ENCODE measurements at places on chromosomes 4 and X.

DNA sequence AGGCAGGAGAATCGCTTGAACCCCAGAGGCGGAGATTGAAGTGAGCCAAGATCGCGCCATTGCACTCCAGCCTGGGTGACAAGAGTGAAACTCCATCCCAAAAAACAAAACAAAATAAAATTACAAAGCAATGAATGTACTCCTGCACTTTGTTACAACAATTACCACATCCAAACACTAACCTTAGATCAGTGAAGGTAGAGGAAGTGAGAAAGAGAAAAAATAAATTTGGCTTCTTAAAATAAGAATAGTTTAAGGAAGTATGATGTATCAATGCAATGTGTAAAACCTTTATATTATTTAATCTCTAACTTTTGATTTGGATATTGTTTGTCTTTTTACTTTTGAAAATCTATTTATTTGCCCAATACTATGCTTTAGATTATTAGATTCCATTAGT lies 21.7 kb upstream of the CSN1S1 start:
- DNase-seq = no peak

GRCh38 chr4:10320130-10320529 lies 137.1 kb downstream of the ZNF518B start:
- DNase-seq = no peak

DNA sequence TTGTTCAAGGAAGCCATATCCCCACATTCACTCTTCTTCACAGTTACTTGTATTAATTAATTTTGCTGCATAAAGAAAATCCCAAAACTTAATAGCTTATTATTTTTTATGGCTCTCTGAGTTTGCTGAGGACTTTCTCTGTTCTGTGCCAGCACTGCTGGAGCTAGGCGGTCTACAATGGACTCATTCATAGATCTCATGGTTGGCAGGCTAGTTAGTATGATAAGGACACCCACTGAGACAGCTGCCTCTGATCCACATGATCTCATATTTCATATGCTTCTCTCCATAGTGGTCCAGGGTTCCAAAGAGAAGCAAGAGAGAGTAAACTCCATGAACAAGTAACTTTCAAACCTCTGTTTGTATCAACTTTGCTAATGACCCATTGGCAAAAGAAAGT lies 170.2 kb downstream of the ADGRA3 start:
- no peak for DNase-seq

DNA sequence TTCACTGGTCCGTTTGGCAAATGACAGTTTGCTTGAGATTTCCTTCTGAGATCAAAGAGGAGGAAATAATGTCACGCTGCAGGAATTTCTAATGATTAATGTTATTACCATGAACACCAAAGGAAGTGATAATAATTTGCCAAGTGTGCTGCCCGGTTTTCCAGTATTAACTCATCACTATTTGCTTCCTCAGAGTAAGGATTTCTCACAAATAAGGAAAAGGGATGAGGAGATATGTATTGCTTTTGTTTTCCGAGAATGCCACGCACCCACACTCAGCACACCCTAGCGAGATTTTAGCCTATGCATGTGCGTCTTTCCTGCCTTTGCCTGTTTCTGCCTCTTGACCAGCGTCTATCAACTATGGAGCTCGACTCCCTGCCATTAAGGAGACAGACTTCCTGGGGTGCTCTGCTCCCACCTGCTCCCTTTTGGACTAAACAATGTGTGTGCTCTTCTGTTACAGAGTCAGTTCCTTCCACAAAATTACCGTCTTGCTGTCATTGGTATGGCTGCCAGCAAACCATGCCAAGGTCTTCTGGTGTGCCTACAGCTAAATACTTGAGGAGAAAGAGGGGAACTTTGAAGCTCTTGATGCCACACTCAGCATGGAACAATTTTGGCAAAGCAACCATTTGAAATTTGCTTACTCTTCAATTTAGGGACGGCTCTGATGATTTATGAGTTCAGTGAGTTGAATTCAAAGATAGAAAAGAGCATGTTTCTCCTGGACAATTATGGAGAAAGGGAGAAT lies 393.1 kb upstream of the ZFP42 start:
- DNase-seq = no peak

- DNase-seq = no peak
These were observed 28.7 kb downstream of the INPP4B start for GRCh38 chr4:142817442-142817841.
